SJSA1 (cell line): ENCODE measurements at places on chromosomes 7 and 10. TPM values are rescaled to one million over a fixed set of nuclear protein-coding genes. Genes with fewer than 3 reads are reported as not detected.
A peak's percentile ranks its signal among the peaks of the same experiment; 100 is the strongest.

DNA sequence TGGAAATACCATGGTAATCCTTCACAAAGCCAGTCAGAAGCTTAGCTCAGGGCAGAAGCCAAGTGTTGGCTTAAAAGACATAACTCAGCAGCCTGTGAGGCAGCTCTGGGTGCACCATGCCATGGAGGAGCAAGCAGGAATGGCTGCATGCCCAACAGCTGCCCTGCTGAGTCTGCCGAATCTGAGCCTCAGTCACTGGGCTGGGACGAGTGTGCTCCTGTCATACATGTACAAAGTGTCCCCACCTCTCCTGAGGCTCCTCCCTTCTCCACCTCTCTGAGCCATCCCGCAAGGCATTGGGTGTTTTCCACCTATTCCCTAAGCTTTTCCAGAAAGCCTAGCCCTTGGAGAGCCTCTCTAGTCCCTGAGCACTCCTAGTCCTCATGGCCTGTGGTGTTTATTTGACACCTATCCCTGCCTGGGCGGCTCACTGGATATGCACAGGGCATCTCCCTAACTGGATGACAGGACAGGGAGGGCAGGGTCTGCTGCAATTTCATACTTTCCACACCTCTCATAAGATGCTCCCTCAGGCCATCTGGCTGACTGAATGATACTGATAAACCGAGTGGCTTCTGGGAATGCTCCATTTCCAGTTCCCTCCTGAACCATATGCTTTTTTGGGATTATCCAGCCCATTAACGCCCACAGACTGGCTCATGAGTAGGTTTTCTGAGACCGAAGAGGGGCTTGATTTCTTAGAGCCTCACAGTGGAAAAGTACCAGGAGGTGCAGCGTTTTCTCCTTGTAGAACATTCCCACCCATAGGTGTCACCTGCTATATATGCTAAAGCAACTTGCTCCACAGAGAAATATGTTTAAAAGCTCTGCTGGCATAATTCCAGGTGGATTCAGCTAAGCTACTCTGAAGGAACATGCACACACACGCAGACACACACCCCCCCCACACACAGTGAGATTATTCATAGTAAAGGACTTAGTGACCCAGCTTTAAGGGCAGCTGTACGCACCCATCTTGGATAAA lies 199.3 kb downstream of the SNX10 start:
- no peak for DNase-seq

- no peak for DNase-seq
Observed at GRCh38 chr10:71299071-71299785, 19.8 kb upstream of the SLC29A3 start.

DNA sequence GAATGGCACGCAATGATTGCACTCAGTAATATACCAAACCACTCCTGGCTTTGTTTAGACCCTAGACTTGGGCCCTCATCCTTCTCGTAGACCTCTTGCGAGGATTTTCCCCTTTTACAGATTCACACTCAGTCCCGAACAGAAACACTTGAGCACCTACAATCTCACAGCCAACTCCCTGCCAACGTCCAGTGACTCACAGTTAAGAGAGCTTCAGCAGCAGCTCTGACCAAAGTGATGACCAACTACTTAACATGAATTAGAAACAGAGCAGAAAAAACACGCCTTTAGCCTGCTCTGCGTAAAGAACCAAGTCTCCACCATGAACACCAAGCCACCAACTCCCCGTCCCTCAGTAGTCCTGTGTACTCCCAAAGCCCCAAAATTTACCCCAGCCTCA lies 2.2 kb downstream of the DNAJC30 start:
- no peak for DNase-seq

- DNase-seq: no peak
Observed at GRCh38 chr7:41882256-41882655, 179.4 kb upstream of the INHBA start.

GRCh38 chr7:26648554-26648953 lies 215.8 kb downstream of the SKAP2 start:
- no peak for DNase-seq

DNA sequence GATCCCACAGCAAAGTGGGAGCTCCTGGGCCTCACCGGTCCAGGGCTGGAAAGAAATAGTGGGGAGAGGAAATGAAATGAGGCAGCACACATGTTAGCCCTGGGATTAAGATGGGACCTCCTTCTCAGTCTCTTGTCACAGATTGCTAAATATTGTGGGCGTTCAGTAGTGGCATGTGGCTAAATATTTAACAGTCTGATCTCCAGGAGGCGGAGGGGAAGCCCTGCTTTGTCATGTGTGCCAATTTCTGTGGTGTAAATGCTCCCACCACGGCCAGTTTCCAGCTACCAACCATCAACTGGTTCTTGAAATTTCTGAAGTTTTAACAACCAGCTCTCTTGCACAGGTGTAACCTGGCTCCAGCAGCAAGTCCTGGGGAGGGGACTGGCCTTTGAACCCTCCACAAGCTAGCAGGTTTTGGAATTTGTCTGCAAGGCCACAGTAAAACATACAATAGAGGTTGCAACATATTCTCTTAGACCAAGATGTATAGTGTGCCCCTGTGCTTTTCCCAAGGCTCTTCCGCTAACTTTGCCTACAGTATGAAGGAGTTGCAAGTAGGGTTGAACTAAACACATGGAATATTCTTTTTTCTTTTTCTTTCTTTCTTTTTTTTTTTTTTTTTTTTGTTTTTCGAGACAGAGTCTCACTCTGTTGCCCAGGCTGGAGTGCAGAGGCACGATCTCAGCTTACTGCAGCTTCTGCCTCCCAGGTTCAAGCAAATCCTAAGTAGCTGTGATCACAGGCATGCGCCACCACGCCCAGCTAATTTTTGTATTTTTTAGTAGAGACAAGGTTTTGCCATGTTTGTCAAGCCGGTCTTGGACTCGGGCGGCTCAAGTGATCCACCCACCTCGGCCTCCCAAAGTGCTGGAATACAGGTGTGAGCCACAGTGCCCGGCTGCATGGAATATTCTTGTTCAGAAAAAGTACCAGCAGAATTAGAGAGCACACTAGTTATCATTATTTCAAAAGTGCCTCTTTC lies 103.1 kb upstream of the PCBD1 start:
- no peak for DNase-seq

GRCh38 chr7:68977385-68978055 lies 620.8 kb upstream of the AUTS2 start:
- DNase-seq: no peak

DNA sequence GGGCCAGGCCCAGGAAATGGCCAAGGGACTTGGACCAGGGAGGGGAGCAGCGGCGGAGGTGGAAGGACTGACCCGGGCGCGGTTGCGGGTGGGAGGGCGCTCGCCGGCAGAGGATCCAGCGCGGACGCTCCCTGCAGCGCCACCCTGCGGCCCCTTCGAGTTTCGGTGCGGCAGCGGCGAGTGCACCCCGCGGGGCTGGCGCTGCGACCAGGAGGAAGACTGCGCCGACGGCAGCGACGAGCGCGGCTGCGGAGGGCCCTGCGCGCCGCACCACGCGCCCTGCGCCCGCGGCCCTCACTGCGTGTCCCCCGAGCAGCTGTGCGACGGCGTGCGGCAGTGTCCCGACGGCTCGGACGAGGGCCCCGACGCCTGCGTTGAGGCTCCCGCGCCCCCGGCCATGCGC lies 16.8 kb upstream of the ZNF467 start:
- no peak for DNase-seq

DNA sequence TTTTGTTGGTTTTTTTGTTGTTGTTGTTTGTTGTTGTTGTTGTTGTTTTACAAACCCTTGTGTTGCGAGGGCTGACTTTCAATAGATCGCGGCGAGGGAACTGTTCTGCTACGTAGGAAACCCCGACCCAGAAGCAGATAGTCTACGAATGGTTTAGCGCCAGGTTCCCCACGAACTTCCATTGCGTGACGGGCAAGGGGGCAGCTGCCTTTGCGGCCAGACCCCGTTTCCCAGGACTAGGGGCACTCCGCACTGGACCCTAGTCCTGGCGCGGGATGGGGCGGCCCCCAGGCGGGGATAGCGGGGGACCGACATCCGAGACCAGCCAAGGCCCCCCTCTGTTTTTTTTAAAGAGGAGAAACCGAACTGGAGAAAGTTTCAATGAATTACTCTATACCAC lies 119.6 kb downstream of the LRRTM3 start:
- DNase-seq: no peak

DNA sequence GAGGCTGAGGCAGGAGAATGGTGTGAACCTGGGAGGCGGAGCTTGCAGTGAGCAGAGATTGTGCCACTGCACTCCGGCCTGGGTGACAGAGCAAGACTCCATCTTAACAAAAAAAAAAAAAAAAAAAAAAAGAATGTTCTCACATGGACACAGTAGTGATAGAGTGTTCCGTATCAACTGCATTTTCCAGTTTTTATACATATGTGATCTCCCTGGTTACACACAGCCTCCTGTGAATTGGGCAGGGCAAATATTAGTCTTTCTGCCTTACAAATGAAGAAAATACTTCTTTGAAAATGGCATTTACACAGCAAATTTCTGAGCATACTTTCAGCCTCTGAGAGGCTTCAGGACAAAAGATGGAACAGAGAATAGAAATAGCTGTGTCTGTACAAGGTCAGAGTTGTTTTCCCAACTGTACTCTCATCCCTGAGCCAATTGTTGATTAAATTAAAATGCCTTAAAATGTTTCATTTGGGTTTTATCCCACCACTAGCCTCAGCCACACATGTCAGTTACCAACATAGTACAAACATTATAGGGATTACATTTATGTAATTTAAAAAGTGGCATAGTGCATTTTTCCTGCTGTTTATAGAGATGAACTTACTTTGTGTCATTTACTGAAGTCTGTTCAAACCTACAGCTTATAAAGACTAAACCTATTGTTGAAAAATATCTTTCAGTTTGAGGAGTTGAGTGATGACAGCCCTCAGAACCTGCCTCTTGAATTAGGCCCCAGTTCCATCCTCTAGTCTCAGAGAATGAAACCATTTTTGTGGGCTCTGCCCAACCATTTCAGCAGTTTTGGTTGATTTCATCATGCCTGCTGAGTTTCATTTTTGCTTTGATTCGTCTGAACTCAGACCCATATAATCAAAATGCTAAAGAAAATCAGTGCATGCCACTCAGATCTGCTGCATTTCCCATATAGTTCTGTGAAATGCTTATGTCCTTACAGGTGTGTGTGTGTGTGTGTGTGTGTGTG lies 609.4 kb upstream of the C7orf33 start:
- DNase-seq: no peak

DNA sequence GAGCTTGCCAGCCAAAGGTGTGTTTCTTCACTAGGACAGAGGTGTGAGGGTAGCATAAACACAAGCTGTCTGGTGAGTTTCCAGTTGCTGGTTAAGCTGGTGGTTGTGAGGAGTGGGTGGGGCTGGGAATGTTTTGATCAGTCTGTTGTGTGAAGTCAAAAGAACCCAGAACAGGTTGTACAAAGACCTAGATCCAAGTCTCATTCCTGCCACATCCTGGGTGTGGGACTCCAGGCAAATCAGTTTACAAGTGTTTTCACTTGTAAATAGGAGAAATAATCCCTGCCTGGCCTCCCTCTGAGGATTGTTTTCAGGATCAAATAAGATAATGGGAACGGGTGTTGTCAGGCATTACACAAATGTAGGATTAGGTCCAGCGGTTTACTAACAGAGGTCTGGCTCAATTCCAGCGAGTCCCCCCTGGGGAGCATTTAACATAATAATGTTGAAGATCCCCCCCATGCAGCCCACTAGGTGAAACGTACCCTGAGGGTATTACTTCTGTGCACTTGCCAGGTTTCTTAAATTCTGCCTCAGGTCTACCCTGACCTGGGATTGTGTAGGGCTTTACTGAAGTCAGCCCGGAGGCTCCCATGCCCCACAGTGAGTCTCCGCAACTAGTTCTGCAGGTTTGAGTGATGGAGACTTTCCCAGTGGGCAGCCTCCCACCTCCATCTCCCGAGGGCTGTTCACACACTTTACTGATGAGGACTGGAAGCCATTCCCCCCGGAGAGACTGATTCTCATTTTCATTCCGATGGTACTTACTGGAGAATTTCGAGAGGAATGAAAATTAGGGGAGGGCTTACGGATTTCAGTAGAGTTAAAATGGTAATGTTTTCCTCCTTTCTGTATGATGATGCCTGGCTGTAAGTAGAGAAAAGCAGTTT lies 2.7 kb upstream of the FRAT2 start:
- DNase-seq: no peak

DNA sequence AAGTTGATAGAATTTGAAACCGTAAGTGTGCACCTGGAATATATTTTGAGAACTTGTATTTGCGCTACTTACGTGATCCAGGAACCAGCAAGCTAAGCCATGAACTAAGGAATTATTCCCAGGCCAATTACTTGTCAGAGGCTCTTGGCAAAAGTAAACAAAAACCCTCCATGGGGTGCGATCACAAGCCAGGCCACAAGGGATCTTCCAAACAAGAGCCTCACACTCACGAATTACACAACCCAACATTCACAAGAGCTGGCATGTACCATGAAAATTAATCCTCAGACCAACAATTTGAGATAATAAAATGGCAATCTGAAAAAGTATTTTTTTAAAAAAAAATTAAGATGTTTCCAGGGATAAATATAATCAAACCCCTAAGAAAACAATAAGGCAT lies 467.0 kb upstream of the AKR1E2 start:
- no peak for DNase-seq

GRCh38 chr10:126902157-126902556 lies 3.1 kb upstream of the DOCK1 start:
- peak; percentile 95 for DNase-seq

- DNase-seq: no peak
Observed at GRCh38 chr7:90842430-90842788, 246.3 kb downstream of the CDK14 start.

- no peak for DNase-seq
Observed at GRCh38 chr10:72292223-72292691, 18.5 kb downstream of the DDIT4 start.

PLEKHS1 gene
- total RNA-seq: 0.03 TPM in 1 of 2 replicates, not detected in the other

PNLIP gene
- total RNA-seq: not detected in 2 replicates

AGR2 gene
- total RNA-seq: not detected in 2 replicates

TAS2R5 gene
- not detected in 2 replicates for total RNA-seq

TLX1 gene
- total RNA-seq: not detected in 2 replicates

LRRC17 gene
- total RNA-seq: 8.3 and 10.9 TPM in 2 replicates
